ENCODE measurements at places on chromosomes 2 and 18.

DNA sequence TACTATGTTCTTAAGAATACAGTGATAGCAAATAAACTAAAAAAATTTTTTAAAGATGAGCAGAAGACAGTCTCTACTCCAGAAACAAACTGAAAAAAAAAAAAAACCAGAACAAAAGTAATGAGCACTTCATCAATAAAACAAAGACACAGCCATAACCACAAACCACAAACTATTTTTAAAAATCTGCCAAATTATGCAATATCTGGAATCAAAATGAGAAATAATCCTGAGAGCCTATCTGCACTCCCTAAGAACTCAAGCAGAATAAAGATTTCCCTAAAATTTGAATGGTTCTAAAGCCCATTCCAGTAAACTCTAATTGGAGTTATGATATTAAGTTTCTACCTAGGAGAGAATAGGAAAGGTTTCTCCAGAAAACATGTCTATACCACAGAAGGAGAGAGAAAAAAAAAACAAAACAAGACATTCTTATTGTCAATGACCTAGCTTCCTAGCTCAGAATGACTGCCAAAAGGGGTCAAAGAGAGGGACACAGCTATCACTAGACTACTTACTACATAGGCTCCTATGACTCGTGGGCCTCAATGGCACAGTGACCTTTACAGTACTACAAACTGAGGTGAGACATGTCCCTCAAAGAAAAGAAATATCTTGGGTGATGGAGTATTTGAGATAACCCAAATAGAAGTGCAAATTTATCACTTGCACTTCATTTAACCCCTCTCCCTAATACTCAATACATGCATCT is 262.8 kb downstream of the ZEB2 start:
- DNase-seq: no peak

- DNase-seq: no peak
Observed at GRCh38 chr2:201999279-201999678, 34.4 kb upstream of the FZD7 start.

DNA sequence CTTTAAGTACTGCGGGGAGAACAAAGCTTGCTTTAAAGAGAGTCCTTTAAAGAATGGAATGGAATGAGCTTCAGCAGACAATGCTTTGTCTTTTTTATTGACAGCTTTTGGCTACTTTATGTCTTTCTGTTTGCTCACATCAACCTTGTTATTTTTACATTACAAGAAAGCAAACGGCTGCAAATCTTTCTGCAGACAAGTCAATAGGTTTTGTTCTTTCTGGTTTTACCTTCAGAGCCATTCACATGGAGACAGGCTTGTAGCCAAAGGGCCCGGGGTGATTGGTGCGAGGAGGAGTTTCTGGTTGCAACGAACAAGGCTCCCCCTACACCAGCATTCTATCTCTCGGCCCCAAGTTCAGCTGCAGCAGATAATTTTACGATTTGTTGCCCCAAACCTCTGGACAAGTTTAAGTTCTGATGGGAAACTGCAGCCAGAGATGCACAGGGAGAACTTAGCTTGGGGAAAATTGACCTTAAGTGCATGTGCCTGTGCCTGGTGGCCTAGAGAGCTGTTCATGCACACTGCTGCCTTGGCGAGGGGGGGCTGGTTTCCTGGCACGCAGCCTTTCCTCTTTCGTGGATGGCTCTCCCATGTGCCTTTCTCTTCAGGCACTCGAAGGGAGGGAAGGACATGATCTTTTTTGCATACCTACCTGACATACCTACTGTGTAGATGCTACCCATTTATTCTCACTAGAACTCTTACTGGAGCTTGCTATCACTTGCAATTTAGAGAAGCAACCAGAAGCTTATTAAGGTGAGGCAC is 543.2 kb downstream of the DCDC2C start:
- no peak for DNase-seq

DNA sequence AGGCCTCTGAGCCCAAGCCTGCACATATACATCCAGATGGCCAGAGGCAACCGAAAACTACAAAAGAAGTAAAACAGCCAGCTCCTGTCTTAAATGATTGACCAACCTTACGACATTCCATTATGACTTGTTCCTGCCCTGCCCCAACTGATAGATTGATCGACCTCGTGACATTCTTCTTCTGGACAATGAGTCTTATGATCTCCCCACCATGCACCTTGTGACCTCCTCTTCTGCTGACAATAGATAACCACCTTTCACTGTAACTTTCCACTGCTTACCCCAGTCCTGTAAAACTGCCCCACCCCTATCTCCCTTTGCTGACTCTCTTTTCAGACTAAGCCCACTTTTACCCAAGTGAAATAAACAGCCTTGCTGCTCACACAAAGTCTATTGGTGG is 670.0 kb upstream of the PKDCC start:
- DNase-seq: no peak

- DNase-seq: no peak
Observed at GRCh38 chr2:17592731-17593409, 52.4 kb downstream of the VSNL1 start.

DNA sequence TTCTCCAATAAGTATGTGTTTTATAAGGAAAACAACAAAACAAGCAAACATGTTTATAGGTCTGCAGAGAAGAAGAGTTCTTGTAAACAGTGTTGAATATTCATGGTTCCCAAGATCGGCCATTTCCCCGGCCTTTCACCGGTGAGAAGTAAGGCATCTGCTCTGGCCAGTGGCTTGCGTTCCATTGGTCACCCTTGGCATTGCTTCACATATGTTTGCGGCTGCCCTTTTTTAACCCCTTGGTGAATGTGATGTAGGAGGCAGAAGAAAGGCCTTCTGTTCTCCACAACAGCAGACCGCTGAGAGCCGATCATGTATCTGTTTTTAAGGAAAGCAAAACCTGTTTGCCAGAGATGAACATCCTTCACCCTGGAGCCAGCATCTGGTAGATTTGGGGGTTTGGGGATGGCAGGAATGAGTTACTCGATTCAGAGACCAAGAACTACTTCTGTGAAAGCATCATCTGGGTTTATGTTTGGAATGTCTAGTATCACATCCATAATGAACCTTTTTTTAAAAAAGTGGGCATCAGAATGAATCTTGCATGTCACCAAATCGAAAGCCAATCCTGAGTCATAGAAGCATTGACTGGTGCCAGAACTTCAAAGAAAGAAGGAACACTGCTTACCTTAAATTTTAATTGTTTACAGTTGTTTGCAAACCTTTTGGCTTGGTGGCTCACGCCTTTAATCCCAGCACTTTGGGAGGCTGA is 112.3 kb downstream of the AGAP1 start:
- no peak for DNase-seq

GRCh38 chr2:33552758-33553461 is 46.2 kb downstream of the FAM98A start:
- DNase-seq: no peak

Measured in G401 (cell line).